ENCODE measurements at places on chromosomes 1 and 21.

- DNase-seq = no peak
Measured at GRCh38 chr1:28663871-28664470, 4.6 kb upstream of the GMEB1 start.

DNA sequence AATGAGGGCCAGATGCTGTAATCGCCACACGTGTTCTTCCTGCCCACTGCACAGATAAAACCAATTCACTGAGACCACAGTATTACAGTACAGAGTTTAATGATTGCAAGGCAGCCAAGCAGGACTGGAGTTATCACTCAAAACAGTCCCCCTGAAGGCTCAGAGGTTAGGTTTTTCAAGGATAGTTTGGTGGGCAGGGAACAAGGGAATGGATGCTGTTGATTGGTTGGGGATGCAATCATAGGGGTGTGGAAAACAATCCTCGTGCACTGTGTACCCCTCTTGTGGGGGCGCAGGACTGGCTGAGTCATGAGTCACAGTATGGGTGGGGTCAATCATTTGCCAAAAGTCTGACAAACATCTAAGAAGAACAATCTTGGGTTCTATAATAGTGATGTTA is 12.4 kb upstream of the USP1 start:
- DNase-seq = no peak

DNA sequence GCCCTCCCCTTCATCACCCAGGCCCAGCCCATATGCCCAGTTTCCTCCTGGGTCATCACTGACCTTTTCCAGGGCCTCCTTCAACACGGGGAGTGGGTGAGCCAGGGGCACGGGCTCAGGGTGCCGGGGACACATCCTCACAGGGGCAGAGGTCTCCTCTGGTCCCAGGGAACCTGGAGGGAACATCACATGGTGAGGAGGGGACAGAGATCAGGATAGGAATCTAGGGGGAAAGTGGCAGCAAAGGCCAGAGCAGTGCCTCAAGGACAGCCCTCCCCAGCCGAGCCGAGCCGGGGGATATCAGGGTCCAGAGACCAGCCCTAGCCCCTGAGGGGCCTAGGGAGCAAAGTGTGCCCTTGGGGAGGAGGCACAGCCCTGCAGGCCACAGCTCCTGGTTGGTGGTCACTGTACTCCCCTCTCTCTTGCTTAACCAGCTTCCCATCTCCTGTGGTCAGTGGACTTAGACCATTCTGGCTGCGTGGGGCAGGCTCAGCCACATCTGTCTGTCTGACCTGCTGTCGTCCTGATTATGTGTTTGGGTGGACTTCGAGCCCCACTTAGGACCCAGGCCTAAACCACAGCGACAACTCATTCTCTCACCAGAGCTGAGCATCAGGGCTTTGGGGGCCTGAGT is 9.5 kb downstream of the LACTBL1 start:
- no peak for DNase-seq

GRCh38 chr21:38780879-38781278 is 24.9 kb upstream of the ETS2 start:
- no peak for DNase-seq

DNA sequence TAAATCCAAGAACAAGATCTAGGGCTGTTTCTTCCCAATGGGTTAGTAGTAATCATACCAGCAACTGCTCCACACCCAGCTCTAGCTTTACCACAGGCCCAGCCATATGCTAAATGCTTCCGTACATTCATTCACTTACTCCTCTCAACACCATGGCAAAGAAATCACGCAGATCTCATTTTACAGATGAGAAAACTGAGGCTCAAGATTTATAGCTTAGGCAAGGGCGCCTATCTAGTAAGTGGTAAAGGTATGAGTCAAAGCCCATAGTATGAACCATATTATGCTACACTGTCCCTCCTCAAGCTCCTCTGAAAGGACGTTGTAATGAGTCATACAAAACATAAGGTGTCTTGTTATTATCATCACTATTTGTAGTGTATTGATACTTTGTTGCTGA is 82.2 kb downstream of the NIBAN1 start:
- no peak for DNase-seq

All from GM12892 (cell line).